ENCODE measurements at places on chromosomes 6 and 20.

- peak; percentile 65 for DNase-seq
Observed at GRCh38 chr6:158231551-158232315, 63.6 kb downstream of the GTF2H5 start.

- peak; percentile 12 for DNase-seq
Observed at GRCh38 chr20:13302647-13303450, 81.8 kb downstream of the ISM1 start.

DNA sequence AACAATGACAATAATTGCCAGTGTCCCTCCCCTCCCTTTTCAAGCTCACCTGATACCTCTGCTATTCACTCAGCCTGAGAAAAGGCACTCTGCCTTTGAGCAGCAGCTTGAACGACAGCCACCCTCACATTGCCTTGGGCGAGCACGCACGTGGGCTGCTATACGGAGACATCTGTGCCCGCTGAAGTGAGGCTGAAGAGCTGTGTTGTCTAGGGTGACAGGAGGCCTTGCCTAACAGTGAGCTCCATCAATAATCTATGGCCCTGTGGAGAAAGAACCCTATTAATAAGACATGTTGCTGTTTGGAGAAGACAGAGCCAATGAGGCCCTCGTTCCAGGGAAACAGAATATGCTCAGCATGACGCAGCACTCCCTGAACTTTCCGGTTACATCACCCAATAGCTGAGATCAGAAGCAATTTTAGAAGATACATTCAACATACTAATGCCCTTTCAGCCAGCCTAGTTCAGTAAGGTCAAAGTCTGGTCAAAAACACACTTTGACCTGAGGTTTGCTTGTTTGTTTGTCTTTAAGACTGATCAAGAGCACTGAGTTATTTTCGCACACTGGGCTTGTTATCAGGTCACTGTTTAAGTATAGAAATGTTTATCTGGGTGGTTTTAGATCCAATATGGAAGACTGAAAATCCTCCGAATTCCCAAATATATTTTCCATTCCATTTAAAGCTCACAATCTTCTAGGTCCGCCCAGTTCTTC lies 30.6 kb downstream of the RBM24 start:
- DNase-seq = no peak

- no peak for DNase-seq
Observed at GRCh38 chr6:35064757-35065440, 76.2 kb downstream of the TCP11 start.

DNA sequence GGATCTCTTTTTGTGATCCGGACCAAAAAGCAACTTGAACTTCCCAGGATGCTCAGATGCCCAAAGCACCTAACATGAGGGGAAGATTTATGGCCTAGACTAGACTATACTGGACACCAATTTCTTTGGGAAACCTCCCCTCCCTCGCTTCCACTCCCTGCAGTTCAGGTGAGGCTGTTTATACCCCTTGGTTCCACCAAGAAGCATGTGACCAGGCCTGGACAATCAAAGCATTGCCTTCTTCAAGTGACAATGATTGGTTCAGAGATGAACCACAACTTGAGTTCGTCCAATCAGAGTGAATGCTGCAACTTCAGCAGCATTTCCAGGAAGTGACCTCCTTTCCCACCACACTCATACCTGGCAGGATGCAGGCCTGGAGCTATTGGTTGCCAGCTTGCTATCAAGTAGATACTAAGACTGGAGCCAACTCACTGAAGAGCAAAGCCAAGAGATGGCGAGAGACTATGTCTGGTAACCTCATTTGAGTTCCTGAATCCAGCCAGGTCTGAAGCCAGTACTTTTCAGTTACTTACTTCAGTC lies 45.6 kb upstream of the SLC9A8 start:
- no peak for DNase-seq

DNA sequence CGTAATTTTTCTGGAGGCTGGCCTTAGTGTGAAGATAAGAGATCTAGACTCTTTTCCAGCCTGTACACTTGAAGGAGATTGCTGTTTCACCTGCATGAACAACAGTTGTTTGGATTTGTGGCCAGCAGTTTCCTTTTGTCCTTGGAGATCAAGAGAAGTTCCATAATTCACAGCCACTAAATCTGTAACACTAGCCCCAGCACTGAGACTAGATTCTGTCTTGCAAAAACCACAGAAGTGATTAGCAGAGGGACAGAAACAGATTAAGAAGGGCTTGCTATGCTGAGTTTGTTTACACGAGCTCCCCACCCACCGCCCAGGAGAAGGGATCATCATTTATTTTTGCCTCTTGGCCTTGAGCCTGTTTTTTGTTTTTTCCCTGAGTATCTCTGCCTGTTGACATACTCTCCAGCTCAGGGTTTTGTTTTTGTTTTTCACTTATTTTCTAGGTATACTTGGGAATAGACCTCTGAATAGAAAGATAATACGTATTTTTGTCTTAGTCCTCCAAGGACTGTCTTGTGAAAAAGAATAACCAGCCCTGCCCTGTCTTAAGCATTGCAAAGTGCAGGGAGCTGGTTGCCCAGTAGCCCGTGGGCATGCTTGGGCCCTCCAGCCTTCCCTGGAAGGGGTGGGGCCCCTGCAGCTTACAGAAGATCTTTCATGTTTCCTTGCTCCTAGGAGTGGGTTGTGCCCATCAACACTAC lies 93.1 kb upstream of the SOX4 start:
- DNase-seq = no peak

DNA sequence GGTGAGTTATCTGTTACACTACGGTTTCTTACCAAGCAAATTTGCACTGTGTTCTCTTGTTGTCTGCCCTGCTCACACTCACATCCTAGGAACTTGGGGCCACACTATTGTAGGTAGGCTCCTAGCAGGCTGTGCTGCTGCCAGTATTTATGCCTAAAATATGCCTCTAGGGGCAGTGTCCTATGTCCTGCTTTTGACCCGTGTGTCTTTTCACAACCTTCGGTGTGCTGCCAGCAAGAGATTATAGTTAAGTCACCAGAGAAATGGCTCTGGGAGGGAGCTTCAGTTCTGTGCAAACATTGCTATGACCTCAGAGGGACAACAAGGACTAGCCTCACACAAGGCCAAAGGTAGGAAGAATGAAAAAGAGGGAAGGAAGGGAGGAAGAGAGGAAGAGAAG lies 8.9 kb upstream of the TAAR5 start:
- no peak for DNase-seq

GRCh38 chr6:54019860-54020259 lies 91.4 kb upstream of the MLIP start:
- DNase-seq = no peak

- no peak for DNase-seq
Observed at GRCh38 chr6:80502871-80503270, 396.4 kb downstream of the BCKDHB start.

DNA sequence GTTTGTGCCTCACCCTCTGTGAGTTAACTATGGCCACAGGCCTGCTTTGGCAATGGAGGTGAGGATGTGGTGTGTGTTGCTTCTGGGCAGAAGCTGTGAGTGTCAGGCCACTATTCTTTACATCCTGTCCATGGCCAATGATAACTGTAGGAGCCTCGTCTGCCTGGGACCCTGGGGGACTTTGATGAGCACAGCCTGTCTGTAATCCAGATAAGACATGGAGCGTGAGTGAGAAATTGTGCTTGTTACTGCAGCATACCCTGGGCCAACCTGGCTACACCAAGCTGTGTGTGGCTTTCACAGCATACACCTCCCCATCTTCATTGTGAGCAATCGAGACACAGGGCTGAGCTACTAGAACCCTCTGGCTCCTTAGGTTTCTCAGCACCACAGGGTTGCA lies 150.4 kb downstream of the MYLK4 start:
- no peak for DNase-seq

DNA sequence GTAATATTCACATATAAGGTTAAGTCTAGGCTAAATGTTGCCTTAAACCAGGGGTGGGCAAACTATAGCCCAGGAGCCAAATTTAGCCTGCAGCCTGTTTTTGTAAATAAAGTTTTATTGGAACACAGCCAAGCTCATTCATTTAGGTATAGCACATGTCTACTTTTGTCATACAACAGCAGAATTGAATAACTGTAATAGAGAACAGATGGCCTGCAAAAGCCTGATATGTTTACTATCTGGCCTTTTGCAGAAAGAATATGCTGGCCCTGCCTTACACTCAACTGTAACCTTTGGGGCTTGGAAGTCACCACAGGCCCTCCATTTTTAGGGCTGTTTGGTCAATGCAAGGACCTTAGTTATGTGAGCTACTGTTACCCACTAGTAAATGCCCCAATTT lies 17.7 kb upstream of the BCLAF1 start:
- DNase-seq = no peak

DNA sequence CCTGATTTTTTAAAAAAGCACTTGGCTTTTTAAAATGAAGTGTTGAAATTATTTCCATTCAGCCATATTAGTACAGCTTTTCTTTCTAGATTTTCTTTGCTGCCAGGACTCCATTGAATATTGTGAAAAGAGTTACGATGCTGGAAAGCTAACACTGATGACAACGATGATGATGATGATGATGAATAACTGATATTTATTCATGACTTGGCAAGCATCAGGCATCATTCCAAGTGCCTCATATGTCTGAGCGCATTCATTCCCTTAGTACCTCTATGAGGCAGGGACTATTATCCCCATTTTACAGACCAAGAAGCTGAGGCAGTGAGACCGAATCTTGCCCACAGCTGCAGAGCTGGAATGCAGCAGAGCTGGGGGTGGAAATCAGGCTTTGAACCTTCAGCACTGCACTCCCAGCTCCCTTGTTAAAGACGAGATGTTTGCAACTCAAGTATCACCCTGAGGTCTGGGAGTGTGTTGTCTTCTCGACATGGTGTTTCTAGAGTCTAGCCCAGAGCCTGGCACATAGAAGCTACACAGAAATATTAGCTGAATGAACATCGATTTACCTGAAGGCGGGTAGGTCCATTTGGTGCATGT lies 85.5 kb upstream of the FRMD1 start:
- DNase-seq = no peak

- DNase-seq = no peak
Observed at GRCh38 chr20:34082232-34082887, 29.7 kb downstream of the EIF2S2 start.

DNA sequence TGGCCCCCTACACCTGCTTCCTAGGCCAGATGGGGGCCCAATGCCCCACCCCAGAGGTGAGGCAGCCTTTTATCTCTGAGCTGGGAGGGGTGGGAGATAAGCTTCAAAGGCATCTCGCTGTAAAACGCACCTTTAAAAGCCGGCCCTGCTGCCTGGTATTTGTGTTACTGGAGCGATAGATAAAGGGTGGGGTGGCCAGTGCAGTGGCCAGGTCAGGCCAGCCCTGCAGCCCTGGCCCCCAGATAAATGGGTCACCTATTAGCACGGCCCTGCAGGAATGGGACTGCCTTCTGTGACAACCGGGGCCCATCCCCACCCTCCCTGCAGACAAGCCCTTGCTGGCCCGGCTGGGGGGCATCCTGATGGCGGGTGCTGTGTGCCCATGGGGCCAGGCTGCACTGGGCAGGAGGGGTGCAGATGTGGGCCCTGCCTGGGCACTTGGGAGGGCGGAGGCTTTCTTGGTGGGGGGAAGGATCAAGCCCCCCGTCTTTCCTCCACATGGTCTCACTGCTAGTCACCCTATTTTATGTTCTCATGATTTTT lies 3.0 kb upstream of the RBBP8NL start:
- DNase-seq = no peak

DNA sequence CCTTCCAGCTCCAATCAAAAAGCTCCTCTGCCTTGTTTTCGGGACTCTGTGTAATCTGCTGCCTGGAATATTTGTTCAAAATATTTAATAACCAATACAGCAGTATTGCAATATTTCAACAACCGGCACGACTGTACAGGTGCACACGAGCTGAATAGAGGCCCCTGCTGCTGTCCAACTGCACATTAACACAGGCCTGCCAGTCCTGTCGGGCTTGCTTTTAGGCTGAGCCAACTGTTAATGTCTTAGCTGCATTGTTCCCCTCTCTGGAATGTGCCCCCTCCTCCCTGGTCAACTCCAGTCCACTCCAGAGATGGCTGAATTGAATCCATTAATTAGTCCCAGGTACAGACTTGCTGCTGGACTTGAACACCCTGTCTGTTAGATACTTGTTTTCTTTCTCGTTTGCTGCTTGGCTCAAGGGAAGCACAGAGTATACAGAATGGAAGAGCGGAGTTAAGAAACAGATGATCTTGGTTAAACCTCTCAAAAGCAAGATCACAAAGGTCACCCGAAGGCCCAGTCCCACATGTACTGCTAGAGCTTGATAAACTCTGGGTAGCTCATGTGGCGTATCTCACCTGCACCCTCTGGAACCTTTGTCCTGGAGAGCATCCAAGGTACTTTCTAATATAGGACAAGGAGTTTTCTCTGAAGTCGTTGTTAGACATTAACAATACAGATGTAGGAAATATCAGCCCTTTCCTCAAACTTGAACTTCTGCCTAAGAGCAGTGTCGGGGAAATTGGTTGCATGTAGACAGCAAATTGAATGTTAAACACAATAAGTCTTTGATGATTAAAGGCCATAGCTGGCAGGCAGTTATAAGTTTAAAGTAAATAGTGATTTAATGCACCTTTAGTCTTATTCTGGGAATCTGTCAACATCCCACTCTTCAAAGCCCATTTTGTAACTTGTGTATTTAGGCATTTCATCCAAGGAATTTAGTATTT lies 31.9 kb downstream of the SHLD1 start:
- no peak for DNase-seq

GRCh38 chr6:108959972-108960582 lies 111.9 kb downstream of the ARMC2 start:
- no peak for DNase-seq

DNA sequence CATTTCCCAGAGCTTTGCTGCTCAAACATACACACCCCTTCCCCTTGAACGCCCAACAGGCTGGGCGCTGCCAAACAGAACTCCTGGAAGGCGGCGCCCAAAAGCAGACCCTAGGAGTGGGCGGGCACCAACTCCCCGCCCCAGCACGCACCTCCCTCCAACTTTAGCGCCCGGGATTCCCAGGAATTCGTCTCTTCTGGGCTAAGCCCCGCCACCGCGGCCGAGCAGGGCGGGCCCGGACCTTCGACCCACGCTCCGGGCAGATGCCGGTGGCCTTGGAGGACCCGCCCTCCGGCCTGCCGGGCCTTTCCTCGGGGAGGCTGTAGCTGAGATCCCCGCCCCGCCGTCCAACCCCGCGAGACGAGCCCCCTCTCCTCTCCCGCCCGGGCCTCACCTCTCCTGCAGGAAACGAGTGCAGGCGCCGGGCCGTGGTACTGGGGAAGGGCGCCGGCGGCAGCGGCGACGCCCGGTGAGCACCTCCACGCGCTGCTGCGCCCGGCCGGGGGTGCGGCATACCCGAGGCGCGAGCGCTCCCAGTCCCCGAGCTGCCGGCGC lies 659 bp downstream of the MCUR1 start:
- no peak for DNase-seq

DNA sequence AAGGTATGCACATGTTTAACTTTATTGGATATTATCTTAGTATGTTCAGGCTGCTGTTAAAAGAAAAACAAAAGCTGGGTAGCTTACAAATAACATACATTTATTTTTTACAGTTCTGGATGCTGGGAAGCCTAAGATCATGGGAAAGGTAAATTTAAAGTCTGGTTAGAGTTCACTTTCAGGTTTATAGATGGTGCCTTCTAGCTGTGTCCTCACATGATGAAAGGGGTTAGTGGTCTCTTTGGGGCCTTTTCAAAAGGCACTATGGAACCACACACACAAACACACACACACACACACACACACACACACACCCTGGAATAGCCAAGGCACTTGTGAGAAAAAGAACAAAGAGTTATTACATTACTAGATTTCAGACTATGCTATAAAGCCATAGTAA lies 805.8 kb upstream of the GJE1 start:
- DNase-seq = no peak

GRCh38 chr6:24480705-24481104 lies 8.7 kb downstream of the GPLD1 start:
- DNase-seq = no peak

GRCh38 chr6:11989386-11989785 lies 22.7 kb upstream of the HIVEP1 start:
- DNase-seq = no peak

GRCh38 chr6:166036316-166037095 lies 131.1 kb downstream of the TBXT start:
- DNase-seq = no peak
